Fibroblast of mammary gland (primary cell): ENCODE measurements at places on chromosomes 4 and X.
A peak's percentile ranks its signal among the peaks of the same experiment; 100 is the strongest.

DNA sequence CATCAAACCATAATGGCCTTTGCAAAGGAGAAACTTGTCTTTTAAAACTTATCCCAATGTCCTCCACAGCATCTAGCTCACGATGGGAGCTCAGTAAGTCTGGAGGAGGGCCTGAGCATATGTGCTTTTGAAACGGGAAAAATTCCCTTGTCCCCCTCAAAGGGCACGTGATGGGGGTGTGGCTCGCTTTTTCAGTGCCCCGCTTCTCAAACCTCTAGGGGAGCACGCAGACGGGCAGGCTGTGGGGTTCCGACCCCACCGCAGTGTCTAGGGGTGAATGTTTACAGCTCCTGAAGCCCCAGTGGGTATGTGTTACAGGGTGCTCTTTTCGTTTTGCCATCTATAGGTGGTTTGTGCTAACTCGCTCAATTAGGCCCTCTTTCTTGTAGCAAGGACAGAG, 31.2 kb downstream of the SLITRK2 start:
- no peak for DNase-seq

GRCh38 chr4:41448934-41449333, 89.0 kb upstream of the LIMCH1 start:
- DNase-seq = peak; percentile 45

GRCh38 chrX:25025615-25026014, 9.8 kb upstream of the ARX start:
- no peak for DNase-seq

GRCh38 chrX:16320765-16321355, 153.6 kb downstream of the MAGEB17 start:
- DNase-seq = peak; percentile 54

- DNase-seq = no peak
Measured at GRCh38 chr4:76016393-76016792, 6.9 kb downstream of the CXCL10 start.

DNA sequence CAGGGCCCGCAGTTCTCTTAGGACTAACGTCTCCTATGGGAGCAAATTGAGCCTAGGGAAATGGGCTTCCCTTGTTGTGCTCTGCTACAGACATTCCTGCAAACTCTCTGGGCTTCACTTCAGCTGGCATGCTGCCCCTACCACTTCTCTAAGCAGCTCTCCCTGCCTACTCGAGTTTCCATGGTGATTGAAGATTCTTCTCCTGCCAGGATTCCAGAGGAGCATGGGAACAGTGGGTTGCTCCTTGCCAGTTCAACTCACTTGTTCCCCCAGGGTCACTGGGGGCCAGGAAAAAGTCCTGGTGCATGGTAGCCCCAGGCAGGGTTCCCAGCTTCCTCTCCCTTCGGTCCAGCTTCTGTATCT, 21.1 kb upstream of the WDR17 start:
- DNase-seq = peak; percentile 7

GRCh38 chr4:71270901-71271300, 67.9 kb upstream of the SLC4A4 start:
- peak; percentile 34 for DNase-seq

DNA sequence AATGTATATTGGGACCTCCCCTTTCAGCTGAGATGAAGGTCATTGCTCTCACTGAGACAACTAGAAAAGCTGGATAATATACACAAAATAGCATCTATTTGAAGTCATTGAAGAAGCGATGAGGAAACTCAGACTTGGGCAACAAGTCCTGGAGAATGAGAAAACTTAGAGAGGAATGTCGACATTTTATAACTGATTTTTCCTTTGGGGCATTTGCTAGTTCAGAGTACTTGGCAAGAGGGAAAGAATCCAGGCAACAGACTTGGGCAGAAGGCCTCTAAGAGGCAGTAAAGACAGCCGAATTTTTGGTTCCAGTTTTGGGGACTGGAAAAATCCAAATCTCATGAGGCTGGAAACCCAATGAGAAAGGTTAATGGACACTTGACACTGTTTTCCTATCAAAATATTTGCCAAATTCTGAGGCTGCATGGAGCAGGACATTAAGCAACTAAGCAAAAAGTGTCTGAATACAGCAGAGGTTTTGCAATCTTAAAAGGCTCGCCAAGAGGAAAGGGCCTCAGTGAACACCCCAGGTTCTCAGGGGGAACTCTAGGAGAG, 21.0 kb upstream of the ANXA5 start:
- DNase-seq = peak; percentile 79

- no peak for DNase-seq
Measured at GRCh38 chr4:14218641-14219040, 591.1 kb upstream of the BOD1L1 start.

DNA sequence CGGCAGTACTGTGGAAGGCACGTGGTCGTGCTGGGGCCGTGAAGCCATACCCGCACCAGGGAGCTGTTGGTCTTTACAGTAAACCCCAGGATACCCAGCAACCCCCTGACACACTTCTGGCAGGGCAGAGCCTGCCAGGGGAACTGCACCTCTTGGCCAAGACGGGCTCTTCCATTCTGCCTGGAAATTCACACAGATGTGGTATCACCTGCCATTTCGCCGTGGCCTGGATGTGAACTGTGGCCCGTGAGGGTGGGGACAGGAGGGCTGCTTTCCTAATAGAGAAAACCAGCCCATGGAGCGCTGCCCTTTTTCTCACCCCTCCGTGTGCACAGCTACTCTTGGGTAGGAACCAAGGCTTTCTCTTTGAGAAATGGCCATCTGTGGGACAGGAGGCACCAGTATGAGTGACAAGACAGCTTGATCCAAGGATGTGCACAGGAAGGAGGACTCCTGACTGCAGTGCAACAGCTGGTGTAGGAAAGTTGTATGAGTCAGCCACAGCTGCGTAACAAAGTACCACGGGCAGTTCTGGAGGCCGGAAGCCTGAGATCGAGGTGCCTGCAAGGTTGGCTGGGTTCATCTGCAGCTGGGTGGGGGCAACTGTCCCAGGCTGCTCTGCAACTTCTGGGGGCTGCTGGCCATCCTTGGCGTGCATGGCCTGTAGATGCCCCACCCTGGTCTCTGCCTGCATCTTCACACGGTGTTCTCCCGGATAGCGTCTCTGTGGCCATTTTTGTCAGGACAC, 95.7 kb downstream of the PSAPL1 start:
- no peak for DNase-seq

GRCh38 chrX:69365755-69366154, 138.4 kb upstream of the NALF2 start:
- no peak for DNase-seq

- DNase-seq = no peak
Measured at GRCh38 chrX:70292788-70293187, 2.9 kb downstream of the KIF4A start.

DNA sequence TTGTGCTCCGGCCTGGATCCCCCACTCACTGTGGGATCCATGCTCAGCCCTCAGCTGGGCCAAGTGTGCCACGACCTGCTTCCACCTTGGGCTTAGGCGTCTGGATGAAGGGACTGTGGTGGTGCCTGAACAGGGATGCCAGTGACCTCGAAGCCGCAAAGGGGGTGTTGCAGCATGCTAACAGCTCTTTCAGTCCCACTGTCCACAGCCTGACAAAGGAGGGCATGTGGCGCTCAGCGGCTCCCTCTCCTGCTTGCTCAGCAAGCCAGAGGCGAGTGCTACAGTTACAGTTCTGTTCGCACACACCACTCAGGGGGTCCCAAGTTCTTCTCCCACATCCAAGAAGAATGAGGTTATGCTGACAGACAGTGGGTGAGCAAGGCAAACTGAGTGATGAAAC, 5.2 kb upstream of the IGBP1 start:
- no peak for DNase-seq

DNA sequence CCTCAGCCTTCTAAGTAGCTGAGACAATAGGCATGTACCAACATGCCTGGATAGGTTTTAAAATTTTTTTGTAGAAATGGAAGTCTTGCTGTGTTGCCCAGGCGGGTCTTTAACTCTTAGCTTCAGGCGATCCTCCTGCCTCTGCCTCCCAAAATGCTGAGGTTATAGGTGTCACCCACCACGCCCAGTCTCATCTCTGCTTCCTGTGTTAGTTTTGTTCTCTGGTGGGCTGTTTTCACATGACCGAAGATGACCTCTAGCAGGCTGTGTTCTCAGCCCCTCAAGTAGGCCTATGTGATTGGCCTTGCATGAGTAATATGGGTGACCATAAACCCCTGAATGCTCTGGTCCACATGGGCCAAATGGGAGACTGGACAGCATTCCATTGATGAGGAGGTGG, 56.8 kb upstream of the MSANTD1 start:
- no peak for DNase-seq

GRCh38 chr4:80006935-80007744, 65.9 kb downstream of the ANTXR2 start:
- no peak for DNase-seq

DNA sequence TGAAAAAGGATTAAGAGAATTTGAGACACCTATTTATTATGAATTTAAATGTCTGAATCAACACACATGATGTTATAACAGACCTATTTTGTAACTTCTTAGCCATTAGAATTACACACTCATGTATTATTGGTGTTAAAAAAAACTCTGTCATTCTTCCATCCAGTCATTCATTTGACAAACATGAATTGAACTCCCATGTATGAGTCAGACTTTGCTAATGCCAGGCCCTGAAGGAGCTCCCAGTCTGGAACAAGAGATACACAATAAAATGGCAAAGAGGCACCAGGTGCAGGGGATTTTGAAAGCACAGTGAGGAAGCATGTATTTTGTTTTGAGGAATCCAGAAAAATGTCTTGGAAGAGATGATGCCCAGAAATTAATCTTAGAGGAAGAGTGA, 87.7 kb upstream of the EFHC2 start:
- peak; percentile 54 for DNase-seq

DNA sequence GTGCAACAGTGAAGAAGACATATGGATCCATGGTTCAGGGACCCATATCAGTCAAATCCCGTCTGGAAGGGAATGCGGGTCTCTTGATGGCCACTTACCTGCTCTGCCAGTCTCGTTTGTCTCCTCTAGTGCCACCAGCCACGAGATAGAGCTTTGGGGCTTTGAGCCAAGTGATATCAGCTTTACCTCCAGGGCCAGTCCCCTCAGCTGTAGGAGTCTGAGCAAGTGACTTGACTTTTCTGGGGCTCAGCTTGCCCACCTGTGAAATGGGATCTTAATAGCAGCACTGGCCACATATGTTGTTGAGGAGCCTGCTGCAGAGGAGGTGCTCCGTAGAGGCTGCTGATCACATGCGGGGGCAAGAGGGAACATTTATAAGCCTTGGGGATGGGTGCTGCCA, 1.2 kb downstream of the SLC2A9 start:
- no peak for DNase-seq

DNA sequence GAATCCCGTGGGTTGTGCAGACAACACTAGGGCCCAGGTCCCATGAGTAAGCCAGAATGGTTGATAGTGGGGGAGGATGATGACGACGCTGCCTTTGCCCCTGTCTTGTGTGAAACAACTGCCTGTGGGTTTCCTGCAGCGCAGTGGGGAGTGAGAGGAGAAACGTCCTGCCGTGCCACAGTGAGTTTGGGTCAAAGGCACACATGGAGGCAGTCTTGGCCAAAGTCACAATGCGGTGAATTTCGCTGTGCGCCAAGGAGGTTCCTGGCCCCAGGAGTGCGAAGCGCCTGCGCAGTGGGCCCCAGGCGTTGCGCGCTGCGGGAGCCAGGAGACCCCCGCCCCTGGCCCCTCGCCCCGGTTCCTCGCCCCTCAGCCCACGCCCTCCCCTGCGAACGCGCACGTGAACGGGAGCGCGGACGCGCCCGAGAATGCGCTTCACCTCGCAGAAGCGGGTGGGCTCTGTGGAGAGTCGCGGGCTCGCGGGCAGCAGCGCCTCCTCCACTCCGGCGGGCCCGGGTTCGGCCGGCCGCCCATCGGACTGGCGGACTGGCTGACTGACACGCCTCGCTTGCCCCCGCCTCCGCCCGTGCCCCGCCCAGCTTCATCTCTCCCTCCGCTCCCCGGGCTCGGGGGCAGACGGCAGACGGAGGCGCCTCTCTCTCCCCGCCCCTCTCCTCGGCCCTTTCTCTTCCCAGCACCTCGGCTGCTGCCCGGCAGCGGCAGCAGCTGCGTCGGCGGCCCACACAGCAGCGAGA, at the start of gene NUDT10:
Gene NUDT10 (plus strand): TSS at position 635 of the 755 bp plus-strand sequence. CDS start 144 bp downstream, outside the sequence.
- peak; percentile 46 for DNase-seq

DNA sequence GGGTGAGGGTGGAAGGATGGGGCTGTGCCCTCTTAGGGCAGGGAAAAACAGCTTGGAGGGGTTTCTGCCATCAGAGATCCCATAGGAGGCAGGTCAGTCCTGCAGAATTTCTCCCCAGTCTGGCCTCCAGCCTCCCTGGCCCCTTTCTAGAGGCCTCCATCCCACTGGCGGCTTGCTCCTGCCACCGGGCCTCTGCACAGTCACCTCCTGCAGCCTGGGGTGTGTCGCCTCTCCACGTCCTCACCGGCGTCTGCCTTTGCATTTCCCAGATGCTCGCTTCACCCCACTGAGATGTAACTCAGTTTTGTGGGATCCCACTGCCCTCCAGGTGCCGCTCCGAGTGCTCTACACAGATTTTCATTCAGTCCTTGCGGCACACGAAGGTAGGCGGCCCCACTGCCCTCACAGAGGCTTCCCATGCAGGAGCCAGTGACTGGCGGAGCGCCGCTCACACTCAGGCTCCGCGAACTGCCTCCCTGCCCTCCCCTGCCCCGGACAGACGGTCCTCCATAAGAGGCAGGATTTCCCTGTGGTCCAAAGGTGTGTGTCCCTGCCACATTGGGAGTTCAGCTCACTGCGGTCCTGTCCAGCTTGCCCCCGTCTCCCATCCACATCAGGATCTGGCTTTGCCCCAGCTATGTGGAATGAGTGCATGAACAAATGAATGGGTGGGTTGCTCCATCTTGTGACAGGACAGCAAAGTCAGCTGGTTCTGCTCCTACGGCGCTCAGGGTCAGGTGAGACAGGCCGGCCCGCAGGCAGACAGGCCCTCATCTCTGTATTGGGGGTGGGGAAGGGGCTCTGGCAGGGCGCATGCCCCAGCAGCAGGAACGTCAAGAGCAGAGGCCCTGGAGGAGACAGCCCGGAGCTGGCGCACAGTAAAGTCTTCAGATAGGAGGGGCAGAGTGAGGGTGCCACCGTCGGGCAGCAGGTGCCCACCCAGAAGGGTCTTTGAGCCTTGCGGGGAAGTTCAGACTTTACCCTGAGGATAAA, 2.7 kb upstream of the TMEM271 start:
- no peak for DNase-seq

DNA sequence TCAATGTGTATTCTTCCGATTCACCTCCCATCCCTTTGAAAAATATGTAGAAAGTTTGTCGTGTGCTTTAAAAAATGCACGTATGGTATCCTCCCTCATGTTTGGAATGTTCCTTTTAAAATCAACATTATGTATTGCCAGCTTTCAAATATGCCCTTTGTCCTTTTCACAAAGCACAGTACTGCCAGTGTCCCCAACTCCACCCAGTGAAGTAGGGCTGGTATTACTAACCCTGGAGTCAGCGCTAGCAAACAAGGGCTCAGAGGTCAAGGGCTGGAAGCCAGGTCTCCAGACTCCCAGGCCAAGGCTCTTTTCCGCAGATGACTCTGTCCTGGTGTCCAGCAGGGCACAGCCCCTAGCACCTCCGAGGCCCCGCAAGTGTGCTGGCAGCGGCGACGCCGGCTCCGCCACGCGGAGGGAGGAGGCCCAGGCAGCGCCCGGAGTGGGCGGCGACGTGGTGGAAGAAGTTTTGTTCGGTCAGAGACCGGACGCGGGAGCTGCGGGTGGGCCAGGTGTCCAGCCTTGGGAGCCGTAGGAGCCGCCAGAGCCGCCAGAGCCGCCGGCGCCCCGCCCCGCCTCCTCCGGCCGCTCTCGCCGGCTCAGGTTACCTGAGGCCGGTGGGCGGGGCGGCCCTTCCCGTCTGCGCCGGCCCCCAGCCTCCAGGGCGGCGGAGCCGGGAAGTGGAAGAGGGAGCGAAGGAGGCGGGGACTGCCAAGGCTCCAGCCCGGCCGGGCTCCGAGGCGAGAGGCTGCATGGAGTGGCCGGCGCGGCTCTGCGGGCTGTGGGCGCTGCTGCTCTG, at the start of gene IL13RA1:
Gene IL13RA1 (plus strand): TSS at position 720 of the 799 bp plus-strand sequence. CDS start 33 bp downstream, at position 753.
- peak; percentile 67 for DNase-seq

- DNase-seq = no peak
Measured at GRCh38 chrX:15475486-15475885, 17.6 kb downstream of the PIR start.
